ENCODE measurements at places on chromosomes 3 and 15.

GRCh38 chr3:78112291-78113010, 1072.6 kb downstream of the ROBO2 start:
- DNase-seq, result no peak

DNA sequence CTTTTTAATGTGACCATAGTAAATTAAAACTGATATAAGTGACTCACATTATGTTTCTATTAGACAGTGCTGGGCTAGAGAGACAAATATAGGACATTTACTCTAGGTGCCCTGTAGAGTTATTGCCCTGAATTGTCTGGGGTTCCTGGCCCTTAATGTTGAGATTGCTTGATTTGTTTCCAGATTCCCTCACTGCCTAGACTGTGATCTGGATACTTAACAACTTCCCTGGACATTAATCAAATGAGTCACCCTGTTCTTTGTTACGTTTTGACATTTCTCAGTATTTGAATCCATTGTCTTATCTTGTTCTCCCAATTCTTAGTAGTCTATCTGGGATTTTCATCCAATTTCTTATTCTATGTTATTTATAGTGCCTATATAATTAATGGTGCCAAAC, 65.8 kb downstream of the DTWD1 start:
- DNase-seq, result no peak

DNA sequence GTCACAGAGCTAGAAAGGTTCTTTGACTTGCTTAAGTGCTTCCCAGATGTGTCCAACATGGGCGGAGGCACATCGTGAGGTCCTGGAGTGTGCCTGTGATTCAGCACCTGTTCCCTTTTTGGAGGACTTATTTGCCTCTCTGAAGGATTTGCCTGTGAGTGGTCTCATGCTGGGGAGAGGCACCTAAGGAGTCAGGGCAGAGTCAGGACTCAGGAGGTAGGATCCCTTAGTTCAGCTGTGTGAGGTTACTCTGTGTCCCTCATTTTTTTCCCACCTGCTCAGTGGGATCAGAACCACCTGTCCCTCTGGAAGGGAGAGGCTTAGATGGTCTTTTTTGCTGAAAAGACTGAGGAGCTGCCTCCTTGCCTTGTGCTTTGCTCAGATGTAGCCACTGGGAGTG, 3.0 kb downstream of the ZNF589 start:
- DNase-seq, result no peak

DNA sequence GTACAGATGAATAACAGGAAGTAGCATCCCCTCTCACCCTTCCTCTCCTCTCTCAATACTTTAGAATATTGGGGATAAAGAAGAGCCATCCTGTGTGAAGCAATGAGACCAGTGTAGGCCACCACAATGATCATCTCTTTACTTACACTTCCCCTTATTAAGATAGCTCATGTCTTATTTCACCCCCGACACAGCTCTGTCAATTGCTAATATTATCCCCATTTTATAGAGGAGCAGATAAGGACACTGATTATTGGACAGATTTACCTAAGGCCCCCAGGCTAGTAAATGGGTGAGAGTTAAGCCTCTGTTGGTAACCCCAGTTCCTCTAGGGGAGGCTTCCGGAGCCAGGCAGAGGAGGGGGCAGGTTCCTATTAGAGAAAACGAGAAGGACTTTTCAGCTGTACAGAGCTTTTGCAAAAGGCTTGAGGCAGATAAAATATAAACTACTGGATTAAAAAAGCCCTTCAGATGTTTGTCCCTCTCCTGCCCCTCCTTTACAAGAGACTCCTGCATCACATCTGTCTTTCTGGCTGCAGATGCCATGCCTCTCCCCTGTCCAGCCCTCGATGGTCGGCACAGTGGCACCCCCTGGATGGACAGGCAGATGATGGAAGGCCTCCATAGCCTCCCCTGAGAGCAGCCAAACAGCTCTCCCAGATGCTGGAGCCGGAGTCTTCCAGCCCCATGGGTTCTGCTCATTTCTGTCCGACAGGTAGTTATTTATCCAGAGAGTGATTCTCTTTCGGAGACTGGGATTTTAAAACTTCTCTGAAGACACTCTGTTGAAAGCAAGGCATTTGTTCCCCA, 49.4 kb upstream of the LCTL start:
- no peak for DNase-seq

GRCh38 chr3:140708815-140709214, 31.0 kb downstream of the TRIM42 start:
- no peak for DNase-seq

DNA sequence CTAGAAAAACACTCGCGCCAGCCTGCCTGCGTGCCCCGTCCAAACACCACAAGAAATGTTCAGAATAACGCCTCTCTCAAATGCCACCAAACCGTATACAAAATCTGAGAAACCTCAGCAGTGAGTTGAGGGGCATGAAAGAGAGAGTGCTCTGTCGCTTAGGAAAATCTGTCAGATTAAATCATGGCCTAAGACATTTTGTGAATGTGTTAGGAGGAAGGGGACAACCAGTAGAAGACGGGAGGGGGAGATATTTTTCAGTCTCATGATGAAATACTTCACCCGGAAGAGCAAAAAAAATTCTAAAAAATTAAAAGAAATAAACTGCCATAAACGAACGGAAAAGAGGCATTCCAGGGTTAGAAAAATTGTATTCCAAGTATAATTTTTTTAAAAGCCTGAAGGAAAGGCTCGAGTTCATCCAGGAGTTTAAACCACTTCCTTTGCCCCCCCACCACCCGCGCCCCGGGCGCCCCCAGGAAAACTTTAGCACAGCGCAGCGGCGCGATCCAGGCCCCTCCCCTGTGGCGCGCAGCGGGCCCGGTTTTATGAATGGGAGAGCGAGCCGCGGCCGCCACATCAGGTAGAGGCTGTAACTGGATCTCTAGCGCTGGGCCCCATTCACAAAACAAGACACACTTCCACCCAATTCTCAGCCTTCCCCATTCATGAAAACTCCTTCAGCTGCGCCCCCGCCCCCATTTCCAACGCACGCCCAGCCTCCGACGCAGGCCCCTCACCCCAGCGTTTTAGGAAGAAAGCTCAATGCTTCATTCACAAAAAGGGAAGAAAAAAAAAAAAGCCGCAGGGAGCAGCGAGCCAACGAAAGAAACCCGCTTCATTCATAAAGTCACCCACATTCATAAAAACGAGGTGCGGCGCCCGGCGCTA, 1.4 kb downstream of the ETV5 start:
- DNase-seq, result peak; percentile 77

DNA sequence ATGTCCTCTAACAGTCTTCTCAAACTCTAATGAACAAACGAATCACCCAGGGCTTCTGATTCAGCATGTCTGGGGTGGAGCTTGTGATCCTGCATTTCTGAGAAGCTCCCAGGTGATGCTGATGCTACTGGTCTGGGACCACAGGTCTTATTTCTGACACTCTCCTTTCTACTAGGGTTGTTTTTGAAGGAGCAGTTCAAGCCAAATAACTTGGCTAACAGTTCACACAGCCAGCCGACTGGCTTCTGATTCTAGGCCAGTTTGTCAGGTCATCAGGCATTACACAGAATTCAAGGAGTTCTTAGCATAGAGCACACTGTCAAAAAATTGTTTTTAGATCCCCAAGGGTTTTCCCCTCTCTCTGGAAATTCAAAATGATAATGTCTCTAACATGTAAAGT, 100.7 kb downstream of the TIGIT start:
- DNase-seq, result no peak

- DNase-seq, result no peak
Observed at GRCh38 chr15:37625576-37625975, 308.9 kb upstream of the TMCO5A start.
